ENCODE measurements at places on chromosomes 12 and 14.

DNA sequence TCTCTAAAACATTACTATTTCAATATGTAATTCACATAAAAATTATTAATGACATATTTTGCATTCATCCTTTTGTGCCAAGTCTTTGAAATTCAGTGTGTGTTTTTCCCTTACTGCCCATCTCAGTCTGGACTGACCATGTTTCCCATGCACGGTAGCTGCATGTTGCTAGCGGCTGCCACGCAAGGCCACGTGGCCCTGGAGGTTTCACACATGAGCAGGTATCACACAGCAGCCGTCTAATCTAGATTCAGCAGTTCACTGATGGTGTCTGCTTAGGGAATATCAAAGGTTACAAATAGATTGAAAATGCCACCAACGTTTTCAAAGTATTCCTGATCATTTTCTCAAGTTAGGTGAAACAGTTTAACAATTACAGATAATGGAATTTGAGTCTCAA, 234.8 kb upstream of the FKBP4 start:
- DNase-seq: no peak

- no peak for DNase-seq
Measured at GRCh38 chr12:100445081-100445481, 28.6 kb upstream of the NR1H4 start.

GRCh38 chr12:93991829-93992461, 156.4 kb upstream of the PLXNC1 start:
- no peak for DNase-seq

GRCh38 chr14:37595809-37596621, 586 bp downstream of the TTC6 start:
- peak; percentile 69 for DNase-seq

DNA sequence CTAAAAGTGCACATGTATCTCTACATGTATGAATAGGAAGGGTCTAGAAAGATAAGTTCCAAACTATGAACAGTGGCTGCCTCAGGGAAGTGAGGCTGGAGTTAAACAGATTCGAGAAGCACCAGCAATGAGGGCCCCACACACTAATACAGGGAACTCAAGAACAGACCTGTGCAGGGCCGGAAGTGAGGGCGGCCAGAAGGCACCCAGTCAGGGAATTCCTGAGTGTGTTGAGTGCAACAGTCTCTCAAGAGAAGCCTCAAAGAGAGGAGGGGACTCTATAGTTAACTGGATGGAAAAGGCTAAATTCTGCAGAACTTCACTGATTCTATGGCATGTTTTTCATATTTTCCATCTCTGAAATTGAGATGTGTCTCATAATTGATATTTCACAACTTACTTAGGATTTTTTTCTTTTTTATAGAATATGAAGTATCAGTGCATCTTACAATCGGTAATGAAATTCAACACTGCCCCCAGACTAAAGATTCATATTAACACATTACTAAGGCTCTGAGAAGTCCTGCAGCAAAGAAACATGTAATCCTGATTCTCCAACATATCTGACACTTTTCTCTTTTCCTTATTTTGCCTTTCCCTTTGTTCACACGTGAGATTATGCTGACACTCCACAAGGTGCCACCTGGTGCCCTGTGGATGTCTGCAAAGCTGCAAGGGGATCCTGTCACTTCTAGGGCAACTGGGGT, 61.3 kb downstream of the CHGA start:
- no peak for DNase-seq

DNA sequence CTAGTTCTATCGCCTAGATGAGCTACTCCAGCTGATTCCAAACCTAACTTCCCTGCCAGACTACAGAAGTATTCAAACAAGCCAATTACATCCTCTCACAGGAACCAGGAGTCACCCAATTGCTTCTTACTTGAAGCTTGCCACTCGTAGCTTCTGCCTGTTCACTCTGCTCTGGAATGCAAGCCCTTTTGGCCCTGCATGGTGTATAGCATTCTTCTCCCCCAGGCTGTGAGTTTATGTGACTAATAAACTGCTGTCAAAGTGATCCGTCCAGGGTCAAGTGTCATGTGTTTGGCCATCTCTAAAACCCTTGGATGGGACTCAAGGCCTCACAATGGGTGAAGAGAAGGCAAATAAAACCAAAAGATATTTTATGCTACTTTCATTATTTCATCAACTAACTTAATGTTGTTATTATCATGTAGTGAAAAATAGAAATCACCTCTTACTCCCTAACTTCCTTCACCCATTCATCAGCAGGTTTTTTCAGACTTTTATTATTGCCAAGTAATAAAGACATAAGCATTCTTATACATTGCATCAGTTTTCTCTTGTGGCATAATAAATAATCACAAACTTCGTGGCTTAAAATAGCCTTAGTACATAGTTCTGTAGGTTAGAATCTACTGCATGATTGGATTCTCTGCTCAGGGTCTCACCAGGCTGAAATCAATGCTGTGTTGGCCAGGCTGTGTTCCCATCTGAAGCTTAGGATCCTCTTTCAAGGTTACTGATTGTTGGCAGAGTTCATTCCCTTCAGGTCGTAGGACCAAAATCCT, 1981.7 kb upstream of the FLRT2 start:
- DNase-seq: no peak

DNA sequence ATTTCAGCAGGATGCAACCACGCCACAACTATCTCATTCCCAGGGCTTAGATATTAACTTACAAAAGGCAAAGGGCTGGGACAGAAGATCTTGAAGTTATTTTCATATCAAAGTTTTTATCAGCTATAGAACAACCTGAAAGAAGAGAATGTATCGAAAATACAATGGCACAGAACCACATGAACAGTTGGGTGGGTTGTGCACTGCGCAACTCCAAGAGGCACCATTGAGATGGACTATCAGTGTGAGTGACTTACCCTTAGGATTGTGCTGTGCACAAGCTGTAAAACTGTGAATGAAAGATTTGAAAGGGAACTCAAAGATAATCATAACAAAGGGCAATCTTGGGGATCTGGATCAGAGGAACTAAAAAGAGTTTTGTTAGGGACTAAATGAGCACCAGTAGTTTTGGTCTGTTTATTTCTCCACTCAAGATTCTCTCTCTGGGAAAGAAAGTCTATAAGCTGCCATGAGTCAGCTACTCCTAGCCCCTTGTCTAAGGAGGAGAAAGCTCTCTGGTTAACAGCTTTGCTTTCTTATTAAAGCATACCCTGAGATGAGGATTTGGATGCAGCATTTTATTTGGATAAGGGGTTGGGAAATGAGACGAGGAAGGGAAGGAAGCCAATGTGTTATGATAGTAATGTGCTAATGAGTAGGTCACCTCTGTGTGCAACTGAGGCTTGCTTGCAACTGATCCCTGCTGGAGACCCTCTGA, 62.2 kb downstream of the TBX5 start:
- no peak for DNase-seq

- DNase-seq: peak; percentile 3
Measured at GRCh38 chr12:128069359-128069997, 197.5 kb upstream of the TMEM132C start.

- no peak for DNase-seq
Measured at GRCh38 chr12:120628919-120629318, 11.5 kb upstream of the CABP1 start.

DNA sequence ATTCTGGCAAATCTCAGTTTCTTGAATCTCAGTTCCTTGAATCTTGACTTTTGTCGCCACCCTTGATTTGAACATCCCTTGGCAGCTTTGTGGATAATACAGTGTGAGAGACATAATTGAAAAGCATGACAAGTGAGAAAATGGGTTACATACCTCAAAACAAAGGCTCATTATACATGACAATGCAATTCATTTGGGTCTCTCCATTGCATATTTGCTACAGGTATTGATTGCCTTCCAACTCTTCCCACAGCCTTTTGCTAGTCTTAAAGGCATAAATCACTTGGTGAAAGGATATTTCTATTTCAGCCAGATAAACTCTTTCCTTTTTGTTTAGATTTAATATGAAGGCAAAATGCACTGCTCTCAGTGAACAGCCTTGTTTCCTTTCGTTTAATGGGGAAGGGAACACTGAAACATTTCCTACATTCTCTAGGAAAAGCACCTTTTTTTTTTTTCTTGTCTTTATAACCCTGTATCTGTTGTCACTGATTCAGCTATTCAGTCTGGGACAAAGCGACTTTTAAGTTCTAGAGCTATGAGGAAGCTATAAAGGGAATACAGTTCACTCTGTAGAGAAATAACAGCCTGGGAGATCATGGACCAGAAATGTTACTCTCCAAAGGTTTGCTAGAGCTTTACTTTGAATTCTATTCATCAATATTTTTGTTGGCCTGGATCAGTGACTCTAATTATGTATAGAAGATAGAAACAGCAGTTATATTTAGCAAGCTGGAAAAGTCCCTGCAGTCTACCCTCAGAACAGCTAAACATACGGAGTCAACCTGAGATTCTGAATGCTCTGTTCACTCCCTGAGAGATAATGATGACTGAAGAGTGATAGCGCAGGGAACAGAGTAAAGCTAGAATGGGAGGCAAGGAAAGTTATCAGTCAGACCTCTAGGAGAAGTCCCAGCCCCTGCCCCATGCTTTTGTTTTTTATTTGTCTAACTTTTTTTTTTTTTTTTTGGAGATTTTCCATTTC, 311.4 kb downstream of the RGS6 start:
- no peak for DNase-seq

DNA sequence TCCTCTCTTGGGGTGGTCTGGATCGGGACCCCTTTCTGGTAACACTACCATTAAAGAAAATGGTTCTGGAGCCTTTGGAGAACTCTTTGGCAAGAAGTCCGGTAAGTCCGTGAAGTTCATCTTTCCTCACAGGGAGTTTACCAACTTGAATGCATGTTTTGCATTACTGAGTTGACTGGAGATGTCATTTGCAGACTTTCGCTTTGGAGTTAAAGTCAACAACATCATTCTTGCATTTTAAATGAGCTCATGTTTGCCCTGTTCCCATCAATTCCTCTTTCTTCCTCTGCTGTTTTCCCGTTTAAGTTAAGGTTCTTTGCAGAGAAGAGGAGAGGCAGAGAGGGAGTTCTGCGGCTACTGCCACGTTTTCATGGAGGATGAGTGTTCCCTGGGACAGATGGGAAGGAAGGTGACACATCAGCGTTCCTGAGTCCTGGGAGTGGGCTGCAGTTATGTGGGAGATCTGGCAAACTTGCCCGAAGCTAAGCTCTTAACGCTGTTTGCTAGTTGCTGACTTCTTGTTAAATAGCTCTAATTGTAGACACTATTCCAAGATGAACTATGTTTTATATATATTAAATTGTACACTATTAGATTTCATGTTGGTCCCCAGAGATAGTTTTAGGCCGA, 18.8 kb upstream of the PRICKLE1 start:
- no peak for DNase-seq

DNA sequence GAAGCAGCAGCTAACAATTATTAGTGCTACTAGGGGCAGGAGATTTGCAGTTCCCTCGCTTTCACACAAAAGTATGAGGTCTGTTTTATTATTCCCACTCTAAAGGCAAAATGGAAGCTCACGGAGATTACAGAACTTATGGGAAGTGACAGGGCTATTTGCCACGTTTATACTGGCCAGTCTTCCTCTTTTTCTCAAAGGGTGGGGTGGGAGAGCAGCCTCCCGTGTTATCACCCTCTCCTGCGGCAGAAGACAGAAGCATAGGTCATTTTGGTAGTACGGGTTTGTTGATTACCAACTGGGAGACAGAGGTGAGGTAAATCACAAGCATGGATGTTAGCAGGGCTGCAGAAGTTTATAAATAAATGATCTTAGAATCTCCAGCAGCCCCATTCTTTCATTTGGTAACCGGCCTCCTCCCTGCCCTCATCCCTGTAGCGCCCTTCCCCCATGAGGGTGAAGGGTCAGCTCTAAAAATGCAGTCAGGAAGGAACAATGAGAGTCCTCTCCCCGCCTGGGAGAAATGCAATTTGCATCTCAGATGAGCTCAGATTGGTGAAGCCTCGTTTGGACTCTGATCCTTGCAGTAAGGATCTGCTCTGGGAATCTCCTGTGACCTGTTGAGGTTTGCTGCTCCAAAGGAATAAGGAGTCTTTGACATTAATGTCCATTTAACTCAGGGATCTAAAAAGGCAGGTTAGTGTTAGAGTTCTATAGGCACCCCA, 44.7 kb upstream of the SINHCAF start:
- no peak for DNase-seq

DNA sequence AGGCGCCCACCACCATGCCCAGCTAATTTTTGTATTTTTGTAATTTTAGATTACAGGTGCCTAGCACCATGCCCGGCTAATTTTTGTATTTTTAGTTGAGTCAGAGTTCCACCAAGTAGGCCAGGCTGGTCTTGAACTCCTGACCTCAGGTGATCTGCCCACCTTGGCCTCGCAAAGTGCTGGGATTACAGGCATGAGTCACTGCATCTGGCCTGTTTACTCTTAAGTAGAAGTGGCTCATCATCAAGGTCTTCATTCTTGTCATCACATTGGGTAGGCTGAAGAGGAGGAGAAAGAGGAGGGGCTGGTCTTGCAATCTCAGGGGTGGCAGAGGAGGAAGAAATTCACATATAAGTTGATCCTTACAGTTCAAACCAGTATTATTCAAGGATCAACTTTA, 152.4 kb upstream of the ATP2B1 start:
- DNase-seq: no peak

DNA sequence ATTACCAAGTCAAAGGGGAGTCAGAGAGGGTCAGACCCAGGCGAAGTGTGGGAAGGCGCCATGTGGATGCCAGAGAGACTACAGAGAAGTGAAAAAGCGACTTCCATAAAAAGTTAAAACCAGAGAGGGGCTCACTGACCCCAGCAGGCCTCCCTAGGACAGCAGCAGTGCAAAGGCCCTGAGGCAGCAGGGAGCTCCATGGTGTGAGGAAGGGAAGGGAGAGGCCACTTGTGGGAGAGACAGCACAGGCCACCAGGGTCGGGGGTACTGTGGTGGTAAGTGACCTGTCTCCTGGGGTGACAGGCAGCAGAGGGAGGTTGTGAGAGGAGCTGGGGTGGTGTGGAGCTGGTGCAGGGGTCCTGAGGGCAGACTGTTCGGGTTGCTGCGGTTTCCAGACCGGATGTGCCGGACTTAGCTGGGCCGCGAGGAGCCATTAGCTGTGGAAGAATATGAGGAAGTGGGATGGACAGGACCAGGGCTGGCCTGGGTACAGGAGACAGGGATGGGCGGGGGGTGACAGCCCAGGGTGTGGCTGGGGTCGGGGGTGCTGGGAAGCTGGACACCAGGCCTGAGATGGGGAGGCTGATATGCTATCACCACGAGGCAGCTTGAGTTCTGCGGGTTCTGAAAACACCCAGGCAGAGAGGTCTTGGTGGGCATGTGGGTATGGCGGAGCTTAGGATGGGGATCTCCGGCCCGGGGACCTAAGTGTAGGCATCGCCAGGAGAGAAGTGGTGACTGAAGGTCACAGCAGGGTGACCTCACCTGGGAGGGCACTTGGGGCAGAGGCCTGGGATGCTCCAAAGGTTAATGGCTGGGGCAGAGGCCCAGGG, 22.7 kb downstream of the SETD1B start:
- no peak for DNase-seq

Data from stimulated activated CD4-positive, alpha-beta T cell treated with anti-CD3 and anti-CD28 coated beads, Interleukin-15, amount 100 ng/mL, for 48 hours (primary cell).